Stimulated activated CD8-positive, alpha-beta memory T cell treated with anti-CD3 and anti-CD28 coated beads, Interleukin-7, amount 100 ng/mL, for 1 hour (primary cell): ENCODE measurements at places on chromosomes 2 and 18.
A peak's percentile ranks its signal among the peaks of the same experiment; 100 is the strongest.

DNA sequence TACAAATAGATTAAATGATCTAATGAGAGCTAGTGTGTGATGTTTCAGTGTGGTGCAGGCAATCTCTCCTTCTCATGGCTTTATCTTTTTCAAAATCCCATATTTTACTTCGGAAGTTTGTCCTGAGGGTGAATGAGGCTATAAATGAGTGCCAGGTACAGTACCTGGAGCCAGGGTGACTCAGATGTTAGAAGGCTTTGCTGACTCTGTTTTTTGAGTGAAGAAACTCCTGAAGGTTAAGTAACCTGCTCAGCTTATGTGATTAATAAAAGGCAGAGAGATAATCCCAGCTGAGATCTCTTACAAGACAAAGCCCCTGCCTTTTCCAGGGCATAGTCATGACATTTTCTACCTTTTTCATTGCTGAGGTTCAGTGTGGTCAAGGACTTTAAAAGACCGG, 52.6 kb downstream of the MGAT5 start:
- no peak for DNase-seq

DNA sequence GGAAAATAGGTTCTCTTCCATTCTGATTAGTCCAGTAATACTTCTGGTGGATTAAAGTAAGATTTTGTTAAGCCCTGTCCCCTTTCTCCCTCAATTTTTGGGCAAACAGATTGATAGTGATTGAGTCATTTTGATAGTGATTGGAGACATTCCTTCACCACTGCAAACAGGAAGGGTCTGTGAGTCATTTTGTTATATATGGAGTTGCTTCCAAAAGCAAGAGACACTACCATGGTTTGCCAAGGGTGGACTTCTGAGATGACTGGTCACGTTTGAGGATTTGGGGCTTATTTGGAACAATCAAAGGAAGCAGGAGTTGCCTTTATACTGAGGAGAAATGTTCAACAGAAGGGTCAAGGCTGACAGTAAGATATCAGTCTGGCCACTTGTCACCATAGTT, 249.9 kb downstream of the PARD3B start:
- DNase-seq, result no peak

GRCh38 chr2:38610851-38611801, 8.4 kb upstream of the HNRNPLL start:
- DNase-seq, result no peak

DNA sequence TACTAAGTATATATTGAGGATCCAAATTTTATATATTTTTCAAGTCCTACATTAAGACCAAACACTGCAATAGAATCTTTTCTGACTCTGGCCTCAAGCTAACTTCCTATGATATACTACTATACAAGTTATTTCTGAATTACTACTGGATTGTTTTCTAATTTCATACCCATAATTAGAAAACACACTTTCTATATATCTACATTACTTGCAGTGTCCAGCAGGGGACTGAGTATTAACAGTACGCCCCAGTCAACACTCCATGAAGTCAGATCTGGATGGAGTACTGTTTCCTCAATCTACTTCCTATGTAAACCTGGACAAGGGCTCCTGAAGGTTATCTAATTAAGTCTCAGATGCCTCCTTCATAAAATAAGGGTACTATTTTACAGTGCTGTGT, 26.5 kb downstream of the RMP24 start:
- no peak for DNase-seq

DNA sequence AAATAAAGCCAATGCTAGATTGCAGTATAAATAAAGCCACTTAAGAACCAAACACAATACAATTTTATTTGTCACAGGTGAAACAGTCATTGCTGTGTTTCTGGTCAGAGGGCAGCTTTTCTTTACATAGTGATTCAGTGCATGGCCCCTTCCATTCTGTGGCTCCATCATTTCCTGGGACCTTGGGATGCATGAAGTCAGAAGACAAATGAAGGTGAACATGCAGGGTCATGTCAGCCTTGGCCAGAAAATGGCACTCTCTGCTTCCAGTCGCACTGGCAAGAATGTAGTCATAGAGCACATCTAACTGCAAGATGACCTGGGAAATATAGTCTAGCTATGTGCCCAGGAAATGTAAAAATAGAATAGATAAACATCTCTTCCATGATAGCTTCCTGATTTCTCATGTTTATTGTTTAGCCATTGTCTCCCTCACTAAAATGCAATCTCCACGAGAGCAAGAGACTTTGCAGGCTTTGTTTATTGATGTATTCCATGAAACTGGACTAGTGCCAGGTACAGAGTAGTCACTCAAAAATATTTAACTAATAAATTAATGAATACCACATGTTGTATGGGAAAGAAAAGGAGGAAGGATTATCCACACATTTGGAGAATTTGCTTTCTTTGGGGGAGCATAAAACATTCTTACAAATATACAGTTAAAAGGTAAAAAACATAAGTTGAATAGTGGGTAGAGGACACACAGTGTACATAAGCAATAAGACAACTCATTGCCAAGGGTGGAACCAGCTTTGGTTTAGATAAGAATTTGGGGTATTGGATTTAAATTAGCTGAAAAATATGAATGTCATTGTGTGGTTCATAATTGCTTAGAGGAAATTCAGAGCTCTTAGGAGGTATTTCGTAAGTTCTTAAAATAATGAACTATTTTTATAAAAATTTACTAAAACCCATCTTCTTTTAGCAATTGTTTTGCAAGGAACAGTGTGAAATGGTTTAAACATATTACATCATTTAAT, 343.8 kb downstream of the PID1 start:
- no peak for DNase-seq

GRCh38 chr2:173819852-173820251, 145.3 kb downstream of the SP3 start:
- DNase-seq, result no peak

- DNase-seq, result no peak
Measured at GRCh38 chr2:10353931-10354330, 51.2 kb downstream of the HPCAL1 start.

DNA sequence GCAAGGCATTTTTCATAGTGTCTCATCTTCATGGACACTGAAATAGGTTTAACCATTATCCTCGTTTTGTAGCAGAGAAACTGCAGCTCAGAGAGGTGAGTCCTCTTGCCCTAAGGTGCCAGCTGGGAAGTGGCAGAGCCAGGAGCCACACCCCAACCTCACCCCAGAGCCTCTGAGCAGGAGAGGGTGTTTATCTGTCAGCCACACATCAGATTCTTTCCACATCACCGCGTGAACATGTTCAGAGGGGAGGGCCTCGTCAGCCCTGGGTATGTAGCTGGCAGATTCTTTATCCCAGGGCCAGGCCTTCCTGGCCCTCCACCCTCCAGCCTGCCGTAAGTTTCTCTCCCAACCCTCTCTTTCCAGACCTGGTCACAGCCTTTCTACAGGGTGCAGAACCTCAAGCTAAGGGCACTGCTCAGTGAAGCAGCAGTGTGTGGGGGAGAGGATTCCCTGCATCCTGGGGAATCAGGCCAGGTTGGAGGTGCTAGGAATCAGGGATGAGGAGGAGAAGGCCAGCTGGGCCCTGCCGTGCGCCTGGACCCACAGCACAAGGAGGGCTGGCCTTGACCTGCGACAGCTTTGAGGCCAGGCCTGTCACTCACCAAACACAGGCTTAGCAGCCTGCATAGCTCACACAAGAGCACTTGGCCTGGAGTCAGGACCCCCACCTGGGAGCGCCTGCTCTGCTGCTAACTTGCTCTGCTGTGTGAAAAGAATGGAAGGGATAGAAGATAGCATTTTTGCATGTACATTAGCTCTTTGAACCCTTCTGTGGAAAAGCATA, 111.3 kb upstream of the MCFD2 start:
- DNase-seq, result no peak

DNA sequence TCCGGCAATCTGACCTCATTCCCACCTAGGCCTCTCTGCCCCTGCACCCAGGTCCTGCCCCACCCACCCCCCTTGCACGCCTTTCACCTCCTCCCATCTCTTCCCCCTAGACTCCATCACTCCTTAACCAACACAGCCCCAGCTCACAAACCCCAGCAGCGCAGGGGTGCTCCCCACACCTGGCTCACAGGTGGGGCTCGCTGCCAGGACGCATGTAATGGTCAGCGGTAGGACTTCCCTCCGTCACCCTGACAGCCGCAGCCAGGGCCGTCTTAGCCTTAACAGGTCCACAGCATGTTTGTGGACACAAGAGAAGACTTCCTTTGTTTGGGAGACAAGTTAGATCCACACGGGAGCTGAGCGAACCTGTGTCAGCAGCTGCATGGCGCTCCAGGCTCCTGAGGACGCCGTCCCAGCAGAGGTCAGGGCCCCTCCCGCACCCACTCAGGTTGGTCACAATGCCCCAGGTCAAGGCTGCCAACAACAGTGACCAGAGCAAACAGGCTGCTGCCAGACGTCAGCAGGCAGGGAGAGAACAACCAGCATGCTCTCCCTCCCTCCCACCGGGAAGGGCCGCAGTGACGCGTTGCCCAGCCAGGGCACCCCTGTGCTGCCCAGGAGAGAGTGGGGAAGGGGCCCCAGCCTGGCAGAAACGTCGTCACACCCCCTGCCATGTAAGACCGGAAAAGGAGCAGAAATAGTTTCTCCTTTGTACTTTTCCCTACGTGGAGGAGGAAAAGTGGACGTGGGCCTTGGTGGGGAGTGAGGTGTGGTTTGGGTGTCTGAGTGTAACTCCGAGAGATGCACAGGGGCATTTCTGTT, 68.0 kb downstream of the PXDN start:
- no peak for DNase-seq

DNA sequence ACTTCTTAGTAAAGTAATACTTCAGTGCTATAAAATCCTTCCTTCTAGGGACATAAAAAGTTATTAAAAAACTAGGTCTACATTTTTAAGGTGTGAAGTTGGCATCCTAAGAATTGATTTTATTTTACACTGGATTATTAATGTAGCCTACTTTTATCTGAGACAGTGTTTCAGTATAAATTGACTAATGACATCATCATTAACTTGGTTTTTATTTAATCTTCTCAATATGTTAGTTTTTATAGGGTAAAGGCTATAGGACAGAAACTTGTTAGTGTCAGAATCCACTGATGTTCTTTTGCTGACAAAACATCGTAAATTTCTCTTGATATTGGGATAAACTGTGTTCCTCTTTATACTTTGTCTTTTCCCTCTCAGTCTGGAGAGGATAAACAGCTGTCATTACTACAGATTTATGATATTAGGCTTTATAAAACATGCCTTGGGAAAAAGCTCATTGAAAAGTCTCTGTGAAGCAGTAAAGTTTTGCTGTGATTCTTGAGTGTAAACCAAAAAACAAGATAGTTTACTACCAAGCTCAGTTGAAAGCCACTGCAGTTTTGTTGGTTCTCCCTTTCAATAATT, 569.9 kb downstream of the EPHA4 start:
- no peak for DNase-seq

DNA sequence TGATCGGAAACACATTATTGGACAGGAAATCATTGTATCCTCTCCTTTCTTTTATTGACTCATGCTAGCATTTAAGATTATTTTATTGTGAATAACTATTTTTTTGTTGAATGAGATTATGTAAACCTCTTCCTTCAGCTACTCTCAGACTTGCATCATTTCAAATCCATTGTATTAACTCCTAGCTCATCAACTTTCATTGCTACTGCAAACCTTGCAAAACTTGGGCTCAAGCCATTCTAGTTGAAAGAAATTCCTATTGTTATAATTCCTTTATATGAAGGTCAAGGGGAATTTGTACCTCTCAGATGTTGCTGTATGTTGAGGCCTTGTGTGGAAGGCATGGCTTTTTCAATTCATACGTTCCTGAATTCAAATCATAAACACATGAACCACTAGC, 1764.6 kb downstream of the SUCLG1 start:
- DNase-seq, result no peak

- no peak for DNase-seq
Measured at GRCh38 chr18:24055009-24055804, 40.7 kb downstream of the TTC39C start.

- no peak for DNase-seq
Measured at GRCh38 chr2:11532416-11533055, 1.3 kb upstream of the GREB1 start.

DNA sequence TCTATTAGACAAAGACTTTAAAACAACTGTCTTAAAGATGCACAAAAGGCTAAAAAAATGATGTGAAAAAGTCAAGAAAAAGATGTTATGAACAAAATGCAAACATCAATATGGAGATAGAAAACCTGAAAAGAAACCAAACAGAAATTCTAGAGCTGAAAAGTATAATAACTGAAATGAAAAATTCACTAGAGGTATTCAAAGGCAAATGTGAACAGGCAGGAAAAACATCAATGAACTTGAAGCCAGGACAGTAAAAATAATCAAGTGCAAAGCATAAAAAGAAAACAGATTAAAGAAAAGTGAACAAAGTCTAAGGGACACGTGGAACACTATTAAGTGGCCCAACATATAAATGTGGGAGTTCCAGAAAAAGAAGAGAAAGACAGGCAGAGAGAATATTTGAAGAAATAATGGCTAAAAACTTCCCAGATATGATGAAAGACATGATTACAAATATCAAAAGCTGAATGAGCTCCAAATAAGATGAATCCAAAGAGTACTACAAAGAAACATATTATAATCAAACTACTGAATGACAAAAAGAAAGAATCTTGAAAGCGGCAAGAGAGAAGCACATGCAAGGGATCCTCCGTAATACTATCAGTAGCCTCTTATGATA, 57.5 kb downstream of the KANSL1L start:
- DNase-seq, result no peak

DNA sequence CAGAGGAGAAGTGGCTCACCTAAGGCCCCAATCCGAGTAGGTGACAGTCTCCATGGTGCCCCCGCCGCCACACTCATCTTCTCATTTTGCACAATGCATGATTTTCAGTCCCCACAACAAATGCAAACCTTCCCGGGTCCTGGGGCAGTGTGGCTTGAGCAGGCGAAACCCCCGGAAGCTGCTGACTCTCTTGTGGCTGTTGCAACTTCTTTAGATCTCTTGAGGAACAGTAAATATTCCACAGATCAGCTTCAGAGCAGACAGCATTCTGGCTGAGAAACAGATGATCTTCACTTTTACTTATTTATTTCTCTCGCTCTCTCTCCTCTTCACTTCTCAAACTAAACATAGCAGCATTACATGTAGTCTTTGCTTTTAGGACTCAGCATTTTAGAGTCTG, 51.9 kb downstream of the ASAP2 start:
- no peak for DNase-seq

- DNase-seq, result peak; percentile 23
Measured at GRCh38 chr2:10036095-10036884, 7.1 kb upstream of the KLF11 start.

DNA sequence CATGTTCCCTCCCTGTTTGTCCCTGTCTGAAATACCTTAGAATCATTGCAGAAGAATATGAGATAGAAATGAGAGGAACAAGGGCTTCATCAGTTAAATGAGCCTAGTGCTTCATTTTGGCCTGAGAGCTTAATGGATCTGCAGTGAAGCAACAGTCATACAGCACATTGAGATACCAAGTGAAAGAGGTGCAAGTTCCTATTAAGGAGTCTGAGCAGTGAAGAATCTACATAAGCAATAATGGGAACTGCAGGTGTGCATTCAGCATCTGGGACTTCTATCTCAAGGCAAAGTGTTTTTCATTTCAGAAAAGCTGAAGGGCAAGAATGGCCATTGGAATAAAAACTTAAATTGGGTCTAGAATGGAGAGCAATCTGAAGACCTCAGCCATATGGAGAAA, 323.2 kb upstream of the SLC39A10 start:
- no peak for DNase-seq
